ENCODE measurements at places on chromosomes 11 and 22. TPM values are rescaled to one million over a fixed set of nuclear protein-coding genes. Genes with fewer than 3 reads are reported as not detected.
A peak's percentile ranks its signal among the peaks of the same experiment; 100 is the strongest.

DNA sequence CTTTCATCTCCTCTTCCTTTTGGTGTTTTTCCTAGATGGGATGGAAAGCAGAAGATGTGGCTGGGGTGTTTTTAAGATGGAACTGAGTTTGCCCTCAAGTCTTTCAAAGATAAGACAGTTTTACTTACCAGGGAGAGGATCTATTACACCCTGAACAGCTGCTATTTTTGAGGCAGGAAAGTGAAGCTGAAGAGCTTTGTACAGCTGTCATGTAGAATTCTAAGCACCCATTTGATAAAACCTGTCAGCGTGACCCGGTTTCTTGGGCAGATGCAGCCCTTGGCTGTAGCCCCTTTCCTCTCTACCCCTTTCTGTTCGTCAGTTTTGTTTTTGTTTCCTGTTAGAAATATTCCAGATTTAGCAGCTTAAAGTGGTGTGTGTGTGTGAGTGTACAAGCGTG lies 35.2 kb downstream of the FAT3 start:
- no peak for DNase-seq

DNA sequence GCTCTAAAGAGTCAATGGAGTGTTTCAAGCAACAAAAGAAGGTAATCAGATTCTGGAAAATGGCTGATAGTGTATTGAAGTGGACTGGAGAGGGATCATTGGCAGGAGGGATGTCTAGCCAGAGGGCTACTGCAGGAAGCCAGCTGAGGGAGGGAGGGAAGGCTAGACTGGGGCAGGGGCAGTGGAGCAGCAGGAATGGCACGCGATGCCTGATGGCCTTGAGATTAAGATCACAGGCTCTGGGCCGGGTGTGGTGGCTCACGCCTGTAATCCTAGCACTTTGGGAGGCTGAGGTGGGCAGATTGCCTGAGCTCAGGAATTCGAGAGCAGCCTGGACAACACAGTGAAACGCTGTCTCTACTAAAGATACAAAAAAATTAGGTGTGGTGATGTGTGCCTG lies 47.5 kb upstream of the PRDM11 start:
- DNase-seq, result no peak

Gene IL18BP
- 1.6 TPM for total RNA-seq

DNA sequence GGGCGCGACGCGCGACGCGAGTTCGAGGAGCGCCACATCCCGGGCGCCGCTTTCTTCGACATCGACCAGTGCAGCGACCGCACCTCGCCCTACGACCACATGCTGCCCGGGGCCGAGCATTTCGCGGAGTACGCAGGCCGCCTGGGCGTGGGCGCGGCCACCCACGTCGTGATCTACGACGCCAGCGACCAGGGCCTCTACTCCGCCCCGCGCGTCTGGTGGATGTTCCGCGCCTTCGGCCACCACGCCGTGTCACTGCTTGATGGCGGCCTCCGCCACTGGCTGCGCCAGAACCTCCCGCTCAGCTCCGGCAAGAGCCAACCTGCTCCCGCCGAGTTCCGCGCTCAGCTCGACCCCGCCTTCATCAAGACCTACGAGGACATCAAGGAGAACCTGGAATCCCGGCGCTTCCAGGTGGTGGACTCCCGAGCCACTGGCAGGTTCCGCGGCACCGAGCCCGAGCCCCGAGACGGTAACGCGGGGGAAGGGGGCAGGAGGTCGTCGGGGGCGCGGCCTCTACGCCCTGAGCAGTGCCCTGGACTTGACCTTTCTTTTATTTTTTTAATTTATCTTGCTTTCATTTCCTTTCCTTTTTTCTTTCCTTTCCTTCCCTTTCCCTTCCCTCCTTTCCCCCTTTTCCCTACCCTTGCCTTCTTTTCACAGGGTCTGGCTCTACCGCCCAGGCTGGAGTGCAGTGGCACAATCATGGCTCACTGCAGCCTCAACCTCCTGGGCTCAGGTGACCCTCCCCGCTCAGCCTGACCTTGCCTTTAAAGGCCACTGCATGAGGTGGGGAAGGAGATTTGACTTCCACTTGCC lies 5.0 kb downstream of the MPST start:
- DNase-seq, result no peak

Gene USP47
- total RNA-seq, result 149 TPM

DNA sequence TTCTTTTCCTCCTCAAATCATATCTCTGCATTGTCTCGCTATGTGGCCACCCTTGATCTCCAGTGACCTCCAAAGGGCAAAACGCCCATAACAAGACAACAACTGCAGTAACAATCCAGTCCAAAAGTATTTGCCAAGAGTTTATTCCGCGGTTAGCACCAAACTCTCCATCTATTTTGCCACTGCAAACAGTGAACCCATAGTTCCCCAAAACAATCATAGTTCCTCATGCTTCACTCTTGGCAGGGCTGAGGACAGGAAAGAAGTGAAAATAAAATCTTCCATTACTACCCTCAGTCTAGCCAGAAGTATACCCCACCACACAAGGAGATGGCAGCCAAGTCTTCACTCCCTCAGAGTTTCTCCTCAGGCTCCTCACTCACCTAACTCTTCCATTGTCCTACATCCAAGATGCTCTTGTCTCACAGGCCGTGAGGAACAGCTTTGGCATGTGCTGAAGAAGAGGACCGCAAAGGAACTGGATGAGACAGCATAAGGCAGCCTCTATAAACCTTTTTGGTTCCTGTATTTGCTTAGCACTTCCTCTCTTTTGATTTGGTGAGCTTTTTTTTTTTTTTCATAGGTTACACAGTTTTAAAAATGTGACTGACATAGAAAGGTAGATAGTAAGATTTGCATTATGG lies at the start of gene LPXN:
TSS of gene LPXN (minus strand) at position 480 of the 644 bp plus-strand sequence. CDS start at position 396, 84 bp downstream.
- DNase-seq, result no peak

DNA sequence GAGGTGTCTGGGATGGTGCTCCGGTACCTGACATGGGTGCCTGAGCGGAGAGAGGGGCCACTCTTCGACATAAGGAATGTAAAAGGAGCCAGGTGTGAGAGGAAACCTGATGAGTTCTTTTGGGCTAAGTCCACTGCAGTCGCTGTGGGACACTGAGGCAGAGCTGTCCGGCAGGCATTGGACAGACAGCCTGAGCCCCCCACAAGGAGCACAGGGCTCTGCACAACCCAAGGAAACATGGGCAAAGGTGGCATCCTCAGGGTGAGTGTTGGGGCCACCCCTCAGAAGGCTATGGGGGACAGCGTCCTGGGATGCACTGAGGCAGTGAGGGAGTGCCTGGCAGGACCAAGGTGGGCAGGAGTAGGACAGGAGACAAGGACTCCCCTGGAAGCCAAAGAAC lies 57.7 kb upstream of the EMID1 start:
- no peak for DNase-seq

Gene AIP
- 89.3 TPM for total RNA-seq

Gene P4HA3
- total RNA-seq, result 0.41 TPM

DNA sequence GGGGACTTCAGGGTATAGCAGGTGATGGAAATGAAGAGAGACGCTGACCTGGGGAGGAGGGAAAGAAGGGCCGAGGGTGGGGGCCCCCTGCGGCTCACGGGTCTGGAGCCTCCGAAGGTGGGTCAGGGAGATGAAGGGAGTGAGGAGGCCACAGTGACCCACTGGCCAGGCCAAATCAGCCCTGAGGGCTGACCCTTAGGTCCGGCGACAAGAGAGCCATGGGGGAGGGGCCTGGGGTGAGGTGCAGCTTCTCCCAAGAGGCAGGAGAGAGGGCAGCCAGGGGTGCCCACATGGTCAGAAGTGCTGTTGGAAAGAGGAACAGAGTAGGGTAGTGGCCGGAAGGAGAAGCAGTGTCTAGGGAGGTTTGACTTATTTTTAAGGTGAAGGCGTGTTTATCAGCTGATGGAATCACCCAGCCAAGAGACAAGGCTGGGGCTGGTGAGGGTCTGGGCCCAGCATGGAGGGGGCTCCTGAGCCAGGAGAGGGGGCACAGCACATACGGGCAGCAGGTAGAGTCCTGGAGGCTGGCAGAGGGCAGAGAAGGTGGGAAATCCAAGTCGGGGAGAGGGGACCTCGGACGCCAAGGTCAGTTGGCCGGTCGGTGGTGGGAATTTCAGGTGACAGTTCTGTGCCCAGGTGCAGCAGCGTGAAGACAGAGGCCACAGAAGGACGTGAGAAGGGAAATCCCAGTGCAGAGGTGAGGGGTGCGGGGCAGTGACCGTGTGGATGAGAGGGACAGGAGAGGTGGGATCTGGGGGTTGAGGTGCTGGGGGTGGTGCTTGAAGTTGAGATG lies 49.0 kb downstream of the LINC01488 start:
- DNase-seq, result no peak

DNA sequence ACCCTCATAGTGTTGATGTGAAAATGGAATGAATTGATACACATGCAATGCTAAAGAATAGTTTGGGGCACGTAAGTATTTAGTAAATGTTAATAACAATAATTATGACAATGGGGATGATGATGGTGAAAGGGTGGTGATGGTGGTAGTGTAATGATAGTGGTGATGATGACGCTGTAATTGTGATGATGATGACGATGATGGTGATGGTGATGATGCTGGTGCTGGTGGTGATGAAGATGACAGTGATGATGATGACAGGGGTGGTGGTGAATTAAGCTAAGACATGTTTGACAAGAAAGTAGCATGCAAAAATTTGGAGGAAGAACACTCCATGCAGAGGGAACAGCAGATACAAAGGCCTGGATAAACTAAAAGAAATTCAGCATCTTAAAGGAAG lies 364.4 kb upstream of the API5 start:
- DNase-seq, result no peak

DNA sequence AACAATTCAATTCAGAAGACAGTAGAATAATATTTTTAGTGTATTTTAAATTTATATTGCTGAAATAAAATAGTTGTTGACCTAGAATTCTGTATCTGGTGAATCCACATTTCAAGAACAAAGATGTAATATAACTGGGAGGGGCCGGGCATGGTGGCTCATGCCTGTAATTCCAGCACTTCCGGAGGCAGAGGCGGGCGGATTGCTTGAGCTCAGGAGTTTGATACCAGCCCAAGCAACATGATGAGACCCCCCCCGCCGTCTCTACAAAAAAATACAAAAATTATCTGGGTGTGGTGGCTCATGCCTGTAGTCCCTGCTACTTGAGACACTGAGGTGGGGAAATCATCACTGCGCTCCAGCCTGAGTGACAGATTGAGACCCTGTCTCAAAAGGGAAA lies 72.6 kb downstream of the CD82 start:
- DNase-seq, result no peak

Gene HSPB2
- 0.82 TPM for total RNA-seq

GRCh38 chr11:14249121-14249963 lies 109.6 kb downstream of the RRAS2 start:
- DNase-seq, result peak; percentile 48

- DNase-seq, result no peak
These were observed 1250.5 kb downstream of the BRD1 start for GRCh38 chr22:48577014-48577690.

DNA sequence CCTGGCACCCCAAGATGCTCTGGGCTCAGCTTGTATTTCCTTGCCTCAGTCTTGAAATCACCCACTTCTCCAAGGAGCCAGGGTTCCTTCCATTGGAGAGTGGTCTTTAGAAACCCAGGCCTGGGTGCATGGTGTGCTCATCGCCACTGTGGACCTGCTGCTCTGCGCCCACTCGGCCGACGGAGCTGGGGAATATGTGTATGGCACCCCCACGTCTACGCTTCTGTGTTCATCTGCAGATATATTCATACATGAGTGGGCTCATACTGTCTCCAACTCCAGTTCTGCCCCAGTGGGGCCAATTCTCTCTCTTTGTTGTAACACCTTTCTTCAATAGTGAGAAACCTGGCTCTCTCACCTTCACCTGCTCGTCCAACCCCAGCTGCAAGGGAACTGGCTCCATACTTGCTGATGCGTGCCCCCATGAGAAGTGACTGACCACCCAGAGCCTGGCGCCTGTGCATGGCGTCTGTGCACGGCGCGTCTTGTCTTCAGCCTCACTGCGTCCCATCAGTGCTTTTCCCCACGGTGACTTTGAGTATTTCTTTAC lies 39.8 kb downstream of the KCNQ1 start:
- DNase-seq, result no peak

GRCh38 chr11:27194976-27195375 lies 154.4 kb downstream of the BBOX1 start:
- no peak for DNase-seq

DNA sequence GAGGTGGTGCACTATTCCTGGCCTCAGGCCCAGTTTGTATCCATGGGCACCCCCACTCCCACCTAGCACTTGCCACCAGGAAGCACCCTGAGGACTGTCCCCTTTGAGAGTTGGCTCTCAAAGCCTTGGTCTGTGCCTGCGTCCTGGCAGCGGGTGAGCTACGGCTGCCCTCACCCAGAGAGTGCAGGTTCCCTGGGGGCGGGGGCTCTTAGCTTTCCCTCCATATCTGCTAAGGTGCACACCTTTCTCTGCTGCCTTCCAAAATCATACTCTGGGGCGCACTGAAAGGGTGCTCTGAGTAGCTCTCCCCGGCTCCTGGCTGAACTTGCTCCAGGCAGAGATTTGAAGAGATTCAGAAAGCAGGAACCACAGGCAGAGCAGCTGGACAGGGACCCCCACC lies 7.1 kb downstream of the KCNQ1 start:
- DNase-seq, result no peak

Gene MS4A6E
- not detected for total RNA-seq

- DNase-seq, result no peak
These were observed 4.7 kb downstream of the CCDC34 start for GRCh38 chr11:27358296-27358695.

Gene JHY
- 10.6 TPM for total RNA-seq

DNA sequence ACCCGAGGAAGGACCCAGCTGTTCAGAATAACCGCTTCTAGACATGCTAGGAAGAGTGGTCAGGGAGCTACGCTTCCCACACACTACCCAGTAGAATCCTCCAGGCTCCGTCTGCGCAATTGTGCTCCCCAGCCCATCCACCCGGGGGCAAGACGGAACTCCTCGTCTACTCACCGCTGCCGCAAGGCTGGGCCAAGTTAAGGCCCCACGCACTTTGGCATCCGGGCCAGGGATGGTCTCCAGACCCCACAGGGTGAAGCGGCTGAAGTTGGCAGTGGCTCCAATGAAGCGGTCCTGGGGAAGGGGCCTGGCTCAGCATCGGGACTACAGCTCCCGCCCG lies 757 bp downstream of the RNASEH2C start:
- no peak for DNase-seq

Gene TRIM68
- total RNA-seq, result 10.2 TPM

- no peak for DNase-seq
These were observed 87.3 kb downstream of the CCDC73 start for GRCh38 chr11:32706985-32707741.

DNA sequence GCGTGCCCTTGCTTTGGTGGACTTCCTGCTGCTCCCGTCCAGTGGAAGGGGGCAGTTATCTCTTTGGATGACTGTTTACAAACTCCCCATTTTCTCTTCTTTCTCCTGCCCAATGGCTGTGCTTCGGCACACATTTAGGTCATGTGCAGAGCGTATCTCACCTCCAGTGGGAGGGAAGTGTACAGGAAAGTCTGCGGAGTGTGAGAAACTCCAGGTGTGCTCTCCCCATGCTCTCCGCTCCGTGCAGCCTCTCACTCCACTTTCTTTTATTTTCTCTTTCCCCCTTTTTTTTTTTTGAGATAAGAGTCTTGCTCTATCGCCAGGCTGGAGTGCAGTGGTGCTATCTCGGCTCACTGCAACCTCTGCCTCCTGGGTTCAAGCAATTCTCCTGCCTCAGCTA lies 11.9 kb upstream of the TEF start:
- DNase-seq, result no peak

Gene MISFA
- total RNA-seq, result 1.2 TPM

Gene LUZP2
- 42.0 TPM for total RNA-seq

GRCh38 chr11:65776196-65776595 lies 4.6 kb downstream of the AP5B1 start:
- no peak for DNase-seq

GRCh38 chr11:66116576-66117361 lies 46.7 kb downstream of the PACS1 start:
- no peak for DNase-seq

All from frontal cortex (tissue), 4 donors.